Astrocyte (in vitro differentiated cells and primary cell): ENCODE measurements at places on chromosomes 1 and 21. TPM values are rescaled to one million over a fixed set of nuclear protein-coding genes. Genes with fewer than 3 reads are reported as not detected.

The U2AF1 gene
- 13.8 and 24.2 TPM in 2 replicates for total RNA-seq

The CELA3B gene
- total RNA-seq: not detected in 2 replicates

DNA sequence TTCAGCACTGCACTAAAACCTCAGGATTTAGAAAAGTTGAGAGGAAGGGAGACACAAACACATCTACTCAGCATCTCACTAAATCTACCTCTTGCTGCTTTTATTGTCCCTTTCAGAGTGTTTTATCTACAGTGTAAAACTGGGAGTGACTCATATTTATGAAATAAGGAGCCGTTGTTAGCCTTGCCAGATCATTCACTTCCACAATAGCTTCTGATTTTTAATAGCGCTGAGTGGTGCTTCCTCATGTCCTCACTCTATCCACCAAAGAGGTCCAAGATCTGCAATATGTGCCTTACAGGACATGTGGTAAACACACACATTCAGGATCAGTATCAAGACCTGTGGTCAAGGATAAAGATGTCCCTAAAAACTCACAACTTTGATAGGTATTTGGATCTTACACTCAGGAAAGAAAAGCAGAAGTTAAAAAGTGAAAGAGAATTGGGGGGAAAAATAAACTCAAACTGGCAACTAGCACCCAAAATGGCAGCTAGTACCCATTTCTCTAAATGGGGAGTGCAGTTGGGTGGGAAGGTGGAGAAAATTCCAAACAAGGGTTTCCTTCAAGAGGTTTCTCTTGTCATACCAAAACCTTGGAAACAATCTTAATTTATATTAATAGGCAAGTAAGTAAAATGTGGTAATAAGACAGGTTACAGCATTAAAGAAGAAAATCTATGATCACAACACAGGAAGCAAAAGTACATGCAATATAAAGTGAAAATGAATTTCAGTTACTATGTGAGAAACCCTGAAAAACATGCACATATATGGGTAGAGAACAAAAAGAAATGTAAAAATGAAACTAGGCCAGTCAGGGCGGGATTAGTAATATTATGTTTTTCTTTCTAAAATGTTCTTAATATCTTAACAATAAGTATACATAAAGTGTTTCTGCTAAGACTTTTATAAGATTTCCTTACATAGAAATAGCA is 15.9 kb downstream of the DUSP10 start:
- DNase-seq: peak; percentile 57
- no peak overlapping the region for H3K4me3 ChIP-seq
- H3K4me1 ChIP-seq: peaks cover 32% of the 10 kb centered on the region
- H3K27ac ChIP-seq: peak overlapping the region; percentile 43
- no peaks in the 10 kb centered on the region for H3K36me3 ChIP-seq
- no peaks in the 10 kb centered on the region for H3K27me3 ChIP-seq

DNA sequence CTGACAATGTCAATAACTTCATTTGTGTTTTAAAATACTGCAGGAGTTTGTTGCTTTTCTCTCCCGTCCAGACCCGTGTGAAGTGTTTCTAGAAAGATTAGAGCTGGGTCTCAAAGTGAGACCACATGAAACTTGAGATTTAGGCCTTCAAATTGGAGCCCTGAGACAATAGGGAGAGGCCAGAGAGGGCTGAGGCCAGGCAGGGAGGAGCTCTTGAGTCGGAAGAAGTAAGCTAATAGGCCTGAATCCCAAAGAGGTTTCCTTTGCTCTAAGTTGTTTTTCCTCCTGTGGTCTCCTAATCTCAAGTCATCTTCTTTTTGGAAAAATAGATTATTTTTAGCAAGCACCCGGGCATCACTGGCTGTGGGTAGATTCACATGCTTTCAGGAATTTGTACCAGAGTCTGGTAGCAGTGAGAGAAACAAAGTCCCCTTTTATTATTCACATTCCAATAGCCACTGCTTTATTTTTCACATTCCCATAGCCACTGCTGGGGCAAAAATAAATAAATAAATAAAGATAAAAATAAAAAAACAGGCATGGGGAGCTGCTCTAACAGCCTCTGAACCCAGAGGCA is 25.6 kb downstream of the CD244 start:
- no peak overlapping the region for H3K27ac ChIP-seq
- H3K4me3 ChIP-seq: no peak overlapping the region
- no peaks in the 10 kb centered on the region for H3K27me3 ChIP-seq
- no peaks in the 10 kb centered on the region for H3K36me3 ChIP-seq

- H3K36me3 ChIP-seq: peaks cover 21% of the 10 kb centered on the region
- H3K27ac ChIP-seq: no peak overlapping the region
- peak; percentile 54 for DNase-seq
- H3K4me1 ChIP-seq: no peaks in the 10 kb centered on the region
- no peaks in the 10 kb centered on the region for H3K27me3 ChIP-seq
- H3K4me3 ChIP-seq: no peak overlapping the region
Measured at GRCh38 chr1:205162301-205162700, 40.5 kb upstream of the RBBP5 start.
